ENCODE measurements at places on chromosomes 16 and 17.

GRCh38 chr17:47066095-47066494 lies 87.0 kb upstream of the RPRML start:
- DNase-seq: no peak

GRCh38 chr16:3049921-3050481 lies 3.6 kb downstream of the MMP25 start:
- no peak for DNase-seq

DNA sequence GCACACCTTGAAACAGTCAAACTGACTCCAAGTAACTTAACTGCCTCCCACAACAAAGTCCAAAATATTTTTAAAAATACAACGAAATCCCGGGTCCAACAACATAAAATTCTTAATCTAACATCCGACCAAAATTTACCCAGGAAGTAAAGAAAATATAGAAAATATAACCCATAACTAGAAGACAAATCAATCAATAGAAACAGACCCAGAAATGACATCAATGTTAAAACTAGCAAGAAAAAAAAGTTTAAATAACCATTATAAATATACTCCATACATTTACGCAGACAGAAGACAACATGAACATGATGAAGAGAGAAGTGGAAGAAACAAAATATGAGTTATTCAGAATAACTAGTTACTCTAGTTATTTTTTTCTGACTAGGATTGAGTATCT lies 3.7 kb downstream of the ZNF597 start:
- DNase-seq: no peak

GRCh38 chr17:45372325-45372869 lies 55.6 kb upstream of the MAP3K14 start:
- no peak for DNase-seq

DNA sequence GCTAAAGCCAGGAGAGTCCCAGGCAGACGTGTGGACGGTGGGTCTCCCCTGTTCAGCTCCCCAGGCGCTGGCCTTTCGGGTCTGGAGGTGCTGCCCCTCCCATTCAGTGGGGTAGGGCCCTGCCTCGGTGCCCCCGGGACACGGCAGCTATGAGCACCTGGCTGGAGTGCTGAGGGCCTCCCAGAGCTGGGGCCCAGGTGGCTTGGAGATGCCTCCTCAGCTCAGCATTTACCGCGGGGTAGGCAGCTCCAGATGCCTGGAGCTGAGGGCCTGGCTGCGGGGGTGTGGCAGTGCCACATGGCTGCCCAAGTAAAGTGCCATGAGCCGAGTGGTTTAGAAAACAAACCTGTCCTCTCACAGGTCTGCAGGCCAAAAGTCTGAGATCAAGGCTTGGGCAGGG lies 19.5 kb downstream of the SOX8 start:
- no peak for DNase-seq

- no peak for DNase-seq
Measured at GRCh38 chr16:2077696-2078095, 29.9 kb downstream of the TSC2 start.

- DNase-seq: no peak
Measured at GRCh38 chr17:73068322-73069153, 23.9 kb downstream of the SLC39A11 start.

GRCh38 chr17:17606416-17607000 lies 15.0 kb upstream of the PEMT start:
- DNase-seq: no peak

DNA sequence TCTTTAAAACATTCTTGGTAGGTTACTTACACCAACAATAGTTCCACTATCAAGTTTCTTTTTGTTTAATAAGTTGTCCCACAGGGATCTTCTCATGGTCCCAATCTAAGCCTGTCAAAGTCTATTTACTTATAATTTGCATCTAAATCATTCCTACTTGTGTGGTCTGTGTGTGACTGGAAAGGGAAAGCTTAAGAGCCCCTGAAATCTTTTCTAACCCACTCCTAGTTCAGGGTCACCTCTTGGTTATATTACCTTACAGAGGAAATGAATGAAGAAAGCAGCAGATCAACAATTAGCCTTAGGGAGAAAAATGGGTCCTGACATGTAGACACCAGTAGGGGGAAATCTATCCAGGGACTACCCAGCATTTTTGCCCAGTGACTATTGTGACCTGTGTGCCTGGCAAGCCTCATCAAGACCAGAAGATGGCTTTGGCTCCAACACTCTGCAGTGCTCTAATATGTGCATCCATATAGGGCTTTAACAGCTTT lies 110.4 kb upstream of the HAS3 start:
- DNase-seq: no peak

DNA sequence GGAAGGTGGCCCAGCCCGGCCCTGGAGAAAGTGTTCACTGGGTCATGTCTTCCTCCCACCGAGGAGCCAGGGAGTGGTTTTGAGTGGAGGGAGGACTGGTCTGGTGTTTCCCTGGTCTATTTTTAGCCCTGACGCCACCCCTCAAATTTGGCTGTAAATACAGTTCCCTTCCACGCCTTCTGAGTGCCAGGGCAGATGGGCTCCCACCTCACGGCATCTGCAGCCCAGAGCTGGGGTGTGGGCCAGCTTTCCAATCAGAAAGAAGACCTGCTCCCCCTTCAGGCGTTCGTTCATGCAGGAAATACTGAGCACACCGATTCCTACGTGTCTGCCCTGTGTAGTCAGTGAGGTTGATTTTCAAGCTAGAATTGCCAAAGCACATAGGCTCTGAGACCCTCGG lies 53.7 kb downstream of the SNX20 start:
- DNase-seq: peak; percentile 29

- DNase-seq: no peak
Measured at GRCh38 chr16:86791287-86792035, 213.1 kb downstream of the FOXL1 start.

GRCh38 chr16:61289141-61289540 lies 747.1 kb downstream of the CDH8 start:
- DNase-seq: no peak

DNA sequence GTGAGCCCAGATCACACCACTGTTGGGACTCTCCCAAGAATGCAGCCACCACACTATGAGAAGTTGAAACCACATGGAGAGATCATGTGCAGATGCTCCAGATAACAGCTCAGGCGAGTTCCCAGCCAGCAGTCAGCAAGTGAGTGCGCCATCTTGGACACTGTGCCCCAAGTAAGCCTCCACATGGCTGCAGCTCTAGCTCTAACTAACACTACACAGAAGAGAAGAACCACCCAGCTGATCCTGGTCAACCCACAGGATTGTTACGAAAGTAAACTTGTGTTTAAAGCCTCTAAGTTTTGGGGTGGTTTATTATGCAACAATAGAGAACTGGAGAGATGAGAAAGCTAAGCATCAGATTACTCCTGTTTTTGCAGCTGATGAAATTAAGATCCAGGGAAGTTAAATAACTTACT lies 25.8 kb downstream of the SLC38A7 start:
- DNase-seq: no peak

DNA sequence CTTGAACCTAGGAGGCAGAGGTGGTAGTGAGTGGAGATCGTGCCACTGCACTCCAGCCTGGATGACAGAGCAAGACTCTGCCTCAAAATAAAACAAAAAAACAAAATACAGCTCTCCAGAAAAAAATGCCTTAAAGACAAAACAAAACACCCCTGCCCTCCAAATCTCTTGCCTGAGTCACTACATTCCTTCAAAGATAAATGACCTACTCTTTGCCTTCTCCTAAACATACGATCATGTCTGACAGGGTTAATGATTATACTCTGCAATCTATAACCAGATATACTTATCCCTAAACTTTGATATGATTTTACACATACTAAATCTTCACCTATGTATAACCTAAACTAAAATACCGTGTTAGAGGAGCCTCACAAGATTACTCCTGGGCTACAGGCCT lies 1.4 kb upstream of the SETD6 start:
- no peak for DNase-seq

GRCh38 chr17:27523712-27524111 lies 67.5 kb downstream of the KSR1 start:
- DNase-seq: no peak

- DNase-seq: no peak
Measured at GRCh38 chr16:90035902-90036301, 16.6 kb upstream of the DBNDD1 start.

DNA sequence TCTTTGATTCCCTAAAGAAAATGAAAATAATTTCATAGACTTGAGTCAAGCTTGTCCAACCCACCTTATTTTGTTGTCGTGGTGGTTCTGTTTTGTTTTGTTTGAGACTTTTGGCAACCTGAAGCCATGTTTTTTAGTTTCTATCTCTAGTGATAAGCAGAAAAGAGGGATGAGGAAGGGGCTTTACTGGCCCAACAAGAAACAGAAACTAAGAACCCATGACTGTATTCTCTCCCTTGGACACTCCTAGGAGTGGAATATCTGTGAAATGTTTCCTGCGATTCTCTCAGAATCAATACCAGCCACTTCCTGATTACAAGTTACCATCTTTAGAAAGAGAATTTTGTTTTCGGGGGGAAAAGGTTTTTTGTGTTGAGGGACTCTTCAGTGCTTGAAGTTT lies 207.5 kb downstream of the PRKCA start:
- no peak for DNase-seq

DNA sequence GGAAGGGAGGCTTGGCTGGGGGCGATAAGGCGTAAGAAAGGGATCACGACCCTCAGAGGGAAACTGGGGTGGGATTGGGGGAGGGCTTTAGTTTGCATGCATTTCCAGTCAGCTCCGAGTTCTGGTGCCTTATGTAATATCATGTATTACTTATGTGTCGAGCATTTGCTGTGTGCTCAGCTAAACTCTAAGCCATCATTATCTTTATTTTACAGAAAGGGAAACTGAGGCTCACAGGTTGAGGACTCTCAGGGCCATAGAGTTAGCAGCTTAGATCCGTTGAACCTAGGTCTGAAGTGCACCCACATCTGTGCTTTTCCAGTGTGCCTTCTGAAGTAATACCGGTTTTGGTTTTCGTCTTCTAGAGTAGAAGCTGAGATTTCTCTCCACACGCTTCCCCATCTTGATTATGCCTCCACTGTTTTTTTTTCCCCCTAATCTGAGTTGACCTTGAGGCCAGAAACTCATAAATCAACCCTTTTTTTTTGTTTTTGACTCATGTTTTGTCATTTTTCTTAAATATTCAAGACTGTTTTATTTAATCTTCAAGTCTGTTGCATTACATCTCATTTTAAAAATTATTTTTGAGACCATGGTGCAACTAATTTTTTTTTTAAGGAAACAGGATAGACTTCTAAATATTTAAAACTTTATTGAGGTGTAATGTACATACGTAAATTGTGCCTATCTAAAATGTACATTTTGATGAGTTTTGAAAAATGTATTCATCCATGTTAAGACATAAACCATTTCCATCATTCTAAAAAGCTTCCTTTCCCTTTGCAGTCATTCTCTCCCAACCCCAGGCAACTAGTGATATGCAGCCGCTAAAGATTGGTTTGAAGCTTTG lies 741 bp downstream of the CYB5B start:
- no peak for DNase-seq

GRCh38 chr17:19011581-19011980 lies 7.0 kb upstream of the FAM83G start:
- DNase-seq: no peak

GRCh38 chr16:2791174-2791573 lies 3.8 kb upstream of the PRSS33 start:
- DNase-seq: no peak

DNA sequence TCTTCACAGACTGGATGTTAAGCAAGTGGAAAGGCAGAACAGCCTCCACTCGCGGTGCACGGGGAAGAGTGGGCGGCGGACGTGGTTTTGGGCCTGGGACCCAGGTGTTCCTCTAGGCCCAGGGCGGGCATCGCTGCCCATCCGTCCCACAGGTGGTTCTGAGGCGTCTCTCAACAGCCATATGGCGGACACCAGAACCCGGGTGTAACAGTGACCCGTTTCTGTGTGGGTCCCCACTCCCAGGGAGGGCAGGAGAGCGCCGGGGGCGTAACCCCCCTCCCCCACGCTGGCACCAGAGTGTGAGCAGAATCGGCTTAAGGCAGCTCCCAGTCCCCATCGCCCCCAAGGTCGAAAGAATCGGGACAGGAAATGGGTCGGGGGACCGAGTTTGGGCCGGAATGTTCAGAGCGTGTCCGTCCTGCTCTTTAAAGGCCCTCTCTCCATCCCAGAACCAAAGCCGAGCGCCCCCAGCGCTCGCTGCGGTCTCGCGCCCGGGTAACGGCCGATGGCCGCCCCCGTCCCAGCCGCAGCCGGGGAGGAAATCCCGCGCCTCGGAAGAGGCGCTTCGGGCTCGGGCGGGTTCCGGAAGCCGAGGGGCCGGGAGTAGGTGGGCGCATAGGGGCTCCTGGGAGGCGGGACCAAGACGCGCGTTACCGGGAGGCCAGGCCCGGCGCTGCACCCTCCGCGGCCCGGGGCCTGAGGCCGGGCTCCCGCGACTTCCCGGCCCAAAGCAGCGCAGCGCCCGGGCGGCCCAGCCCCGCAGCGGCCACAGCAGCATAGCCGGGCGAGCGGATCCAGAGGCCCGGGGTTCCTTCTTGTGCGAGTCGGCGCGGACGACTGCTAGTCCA lies at the start of gene TK2:
TSS of gene TK2 (minus strand) at position 839 of the 848 bp plus-strand sequence. CDS start at position 778, 61 bp downstream.
- DNase-seq: peak; percentile 17

DNA sequence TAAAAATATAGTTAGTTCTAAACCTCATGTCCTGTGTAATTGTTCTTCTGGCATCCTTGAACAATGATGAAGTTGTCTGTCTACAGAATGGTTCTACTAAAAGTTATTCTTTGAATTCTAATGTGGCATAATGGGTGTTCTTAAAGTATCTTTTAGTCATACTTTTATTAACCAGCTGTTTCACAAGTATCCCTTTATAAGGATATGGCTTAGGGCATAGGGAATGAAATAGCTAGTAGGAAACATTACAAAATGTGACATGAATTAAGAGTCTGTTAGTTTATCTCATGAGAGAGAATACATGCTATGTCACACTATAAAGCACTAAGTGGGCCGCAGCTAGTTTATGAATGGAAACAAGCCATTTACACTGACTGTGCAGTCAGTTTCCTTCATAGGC lies 26.3 kb upstream of the CAPNS2 start:
- no peak for DNase-seq

GRCh38 chr17:74744349-74744713 lies 4.1 kb upstream of the NHERF1 start:
- DNase-seq: no peak

DNA sequence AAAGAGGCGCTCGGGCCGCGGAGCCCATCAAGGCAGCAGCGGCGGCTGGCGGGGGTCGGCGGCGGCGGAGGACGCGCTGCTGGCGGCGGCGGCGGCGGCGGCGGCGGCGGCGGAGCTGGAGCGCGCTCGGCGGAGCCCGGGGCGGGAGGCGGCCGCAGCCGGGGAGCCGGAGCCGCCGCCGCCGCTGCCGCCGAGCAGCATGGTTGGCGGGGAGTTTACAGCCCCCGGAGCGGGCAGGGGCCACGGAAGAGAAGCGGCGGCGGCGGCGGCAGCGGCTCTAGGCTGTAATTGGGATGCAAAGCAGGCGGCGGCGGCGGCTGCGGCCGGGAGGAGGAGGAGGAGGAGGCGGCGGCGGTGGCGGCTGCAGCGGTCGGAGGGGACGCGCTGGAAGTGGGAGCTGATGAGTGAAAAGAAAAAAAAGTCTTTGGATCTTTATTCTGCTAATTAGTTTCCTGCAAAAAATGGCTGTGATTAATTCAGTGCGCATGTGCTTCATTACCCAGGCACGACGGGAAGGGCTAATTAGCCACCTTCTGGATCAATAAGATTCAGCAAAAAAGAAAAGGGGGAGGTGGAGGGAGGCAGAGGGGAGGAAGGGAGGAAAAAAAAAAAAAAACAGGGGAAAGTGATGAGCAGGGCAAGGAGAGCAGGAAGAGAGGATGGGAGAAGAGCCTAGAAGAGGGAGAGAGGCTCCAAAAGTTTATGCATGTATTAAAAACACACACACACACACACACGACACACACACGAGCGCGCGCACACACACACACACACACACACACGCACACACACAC lies 10.9 kb upstream of the ZFHX3 start:
- DNase-seq: peak; percentile 48
